ENCODE measurements at places on chromosomes 7 and 10. TPM values are rescaled to one million over a fixed set of nuclear protein-coding genes. Genes with fewer than 3 reads are reported as not detected.

- no peak for DNase-seq
Observed at GRCh38 chr10:34475786-34476185, 339.3 kb downstream of the PARD3 start.

Gene MBLAC1
- 0.55 TPM for polyA plus RNA-seq

DNA sequence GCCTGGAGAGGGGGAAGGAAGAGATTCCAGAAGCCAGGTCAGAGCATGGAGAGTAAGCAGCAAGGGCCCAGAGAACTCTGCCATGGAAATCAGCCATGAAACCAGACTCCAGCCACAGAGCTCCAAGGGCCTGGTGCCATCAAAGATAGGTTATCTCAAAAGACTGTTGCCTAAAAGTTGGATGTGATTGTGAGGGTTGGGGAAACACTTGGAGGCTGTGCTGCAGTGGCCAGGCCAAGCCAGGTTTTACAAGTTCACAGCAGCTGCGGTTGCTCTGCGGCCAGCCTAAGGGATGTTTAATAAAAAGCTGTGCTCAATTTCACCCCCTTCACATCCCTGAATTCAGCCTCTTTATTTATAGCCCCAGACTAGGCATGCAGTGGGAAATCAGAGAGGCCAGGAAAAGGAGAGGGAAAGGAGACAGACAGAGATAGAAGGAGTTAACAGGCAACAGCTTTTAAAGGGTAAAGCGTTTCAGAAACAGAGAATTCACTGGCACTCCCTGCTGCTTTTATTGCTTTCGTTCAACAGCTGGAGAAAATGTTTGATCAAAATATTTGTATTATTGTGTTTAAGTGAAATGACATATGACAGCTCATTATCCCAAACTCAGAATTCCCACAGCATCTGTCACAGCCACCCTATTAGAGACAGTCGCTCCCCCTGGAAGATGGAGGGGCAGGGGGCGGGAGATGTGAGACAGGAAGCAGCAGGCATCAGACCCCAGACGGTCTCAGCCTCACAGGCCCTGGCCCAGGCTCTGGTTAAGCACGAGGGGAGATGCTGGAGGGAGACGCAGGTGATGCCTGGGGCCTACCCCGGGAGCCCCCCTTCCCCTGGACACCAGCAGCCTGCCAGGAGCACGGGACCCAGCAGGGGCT, 140.1 kb downstream of the GLI3 start:
- DNase-seq: no peak

DNA sequence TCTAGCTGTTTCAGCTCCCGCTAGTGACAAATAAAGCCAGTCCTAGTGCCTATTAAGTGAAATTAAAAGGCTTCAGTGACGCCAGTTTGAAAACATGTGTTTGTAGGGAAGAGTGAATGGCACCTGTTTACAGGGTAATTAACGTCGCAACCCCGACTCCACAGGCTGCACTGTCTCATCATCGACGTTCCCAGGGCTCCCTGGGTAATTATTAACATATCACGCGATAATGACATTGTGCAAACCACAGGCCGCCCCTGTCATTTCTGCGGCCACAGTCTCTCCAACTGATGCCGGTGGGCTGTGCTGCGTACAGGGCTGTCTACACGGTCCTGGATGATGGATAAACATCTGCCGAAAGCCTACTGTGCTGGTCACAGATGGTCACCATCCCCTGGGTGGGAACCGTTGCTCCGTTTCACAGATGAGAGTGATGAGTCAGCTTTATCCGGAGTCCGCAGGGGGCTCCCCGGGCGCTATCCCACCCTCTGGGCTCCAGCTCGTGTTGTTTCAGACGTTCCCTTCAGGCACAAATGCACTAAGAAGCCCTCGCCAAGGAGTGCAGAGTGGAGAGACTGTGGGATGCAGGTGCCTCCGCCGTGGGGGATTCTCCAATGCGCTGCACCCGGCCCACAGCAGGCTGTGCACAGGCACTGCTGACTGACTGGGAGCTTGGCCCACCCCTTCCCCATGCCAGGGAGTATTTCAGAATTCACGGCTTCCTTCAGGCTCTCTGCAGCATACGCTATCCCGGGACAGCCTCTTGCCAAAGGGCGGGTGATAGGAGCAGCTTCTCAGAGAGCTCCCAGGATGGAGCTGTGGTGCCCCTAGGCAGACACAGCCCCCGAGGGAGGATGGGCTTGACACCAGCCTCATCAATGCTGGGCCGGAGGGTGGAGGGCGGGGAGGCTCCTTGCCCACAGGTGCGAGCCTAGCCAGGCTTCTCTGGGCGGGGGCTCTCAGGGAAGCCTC, 491.8 kb upstream of the FOXK1 start:
- no peak for DNase-seq

DNA sequence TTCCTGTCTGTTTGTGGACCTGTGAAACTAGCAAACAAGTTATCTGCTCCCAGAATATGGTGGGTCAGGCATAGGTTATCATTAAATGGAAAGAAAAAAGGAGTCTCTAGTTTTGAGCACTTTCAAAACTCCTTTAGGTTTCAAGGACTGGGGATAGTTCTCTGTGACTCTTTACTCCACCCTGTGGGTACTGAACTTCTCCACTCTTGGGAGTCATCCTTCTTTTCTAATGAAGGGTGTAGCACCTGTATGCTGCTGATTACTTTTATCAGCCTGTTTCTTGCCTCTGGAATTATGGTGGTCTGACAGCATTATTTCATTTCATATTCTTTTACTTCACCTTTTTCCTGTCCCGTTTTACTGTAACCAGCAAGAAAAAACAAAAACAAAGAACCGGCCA, 6.7 kb downstream of the GNAI1 start:
- DNase-seq: no peak

Gene GFRA1
- polyA plus RNA-seq: 7.5 TPM

DNA sequence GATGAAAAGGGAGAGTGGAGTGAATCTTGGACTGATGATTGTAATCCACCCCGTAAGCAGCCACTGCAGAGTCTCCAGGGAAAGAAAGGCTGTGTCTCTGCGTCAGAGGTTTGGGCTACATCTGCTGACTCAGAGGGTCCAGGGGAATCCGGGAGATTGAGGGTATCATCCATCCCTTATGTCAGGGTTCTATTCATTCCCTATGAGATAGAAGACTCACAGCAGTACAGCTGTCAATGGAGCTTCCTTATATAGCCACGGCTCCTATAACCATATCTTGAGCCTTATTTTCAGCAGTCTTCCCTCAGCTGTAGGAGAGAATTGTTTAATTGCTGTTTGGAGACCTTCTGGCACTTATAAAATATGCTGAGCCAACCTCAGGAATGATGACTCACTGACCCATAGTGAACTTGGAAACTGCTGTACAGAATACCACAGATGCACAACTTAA, 558.2 kb upstream of the PFKP start:
- no peak for DNase-seq

Gene MMD2
- polyA plus RNA-seq: not detected

Gene PDZD7
- polyA plus RNA-seq: 0.27 TPM

- no peak for DNase-seq
Observed at GRCh38 chr7:150323682-150324372, 482 bp upstream of the ACTR3C start.

- no peak for DNase-seq
Observed at GRCh38 chr7:22576612-22577469, 76.9 kb upstream of the STEAP1B start.

DNA sequence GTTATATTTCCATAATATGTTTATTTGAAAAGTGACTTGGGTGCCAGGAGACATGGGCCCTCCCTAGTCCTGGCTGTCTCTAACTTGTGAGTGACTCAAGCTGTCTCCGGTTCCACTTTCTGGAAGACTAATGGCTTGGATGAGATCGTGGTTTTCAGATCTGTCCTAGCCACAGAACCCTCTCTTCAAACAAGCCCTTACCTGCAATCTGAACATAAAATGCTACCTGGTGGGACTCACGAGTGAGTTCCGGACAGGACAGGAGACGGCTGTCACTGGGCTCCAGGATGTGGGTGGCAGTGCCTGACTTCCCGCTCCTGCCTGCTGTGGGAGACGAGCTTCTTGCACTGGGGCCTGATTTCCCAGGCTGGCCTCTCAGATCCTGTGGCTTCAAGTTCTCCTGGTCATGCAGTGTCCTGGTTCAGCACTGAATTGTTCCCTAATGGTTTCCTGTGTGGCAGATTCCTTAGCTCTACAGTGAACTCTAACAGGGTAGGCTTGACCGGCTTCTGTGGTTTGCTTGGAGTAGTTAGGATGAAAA, 26.0 kb upstream of the PFKFB3 start:
- DNase-seq: no peak

- DNase-seq: no peak
Observed at GRCh38 chr7:98338441-98338840, 57.0 kb downstream of the BRI3 start.

DNA sequence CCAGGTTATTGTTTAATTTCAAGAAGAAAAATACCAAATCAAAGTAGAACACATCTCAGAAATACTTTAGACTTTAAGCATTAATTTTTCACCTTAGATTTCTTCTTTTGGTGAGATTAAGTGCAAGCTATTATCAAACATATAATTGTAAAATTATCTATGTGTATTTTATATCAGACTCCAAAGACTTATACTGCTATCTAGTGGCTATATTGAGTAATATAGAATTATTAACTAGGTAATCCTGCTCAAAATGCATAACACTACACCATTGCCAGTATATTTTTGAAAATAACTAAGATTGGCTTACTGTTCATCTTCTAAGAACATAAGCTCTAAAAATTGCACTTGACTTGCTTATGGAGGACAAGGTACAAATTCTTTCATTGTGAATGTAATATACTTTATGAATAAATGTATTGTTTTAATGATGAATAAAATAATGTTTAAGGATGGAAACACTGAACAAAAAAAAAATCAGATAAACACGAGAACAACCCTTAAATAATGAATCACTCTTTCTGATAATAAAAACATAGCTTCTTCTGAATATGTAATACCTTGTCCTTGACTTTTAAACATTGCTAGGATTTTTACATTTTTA, 86.7 kb upstream of the GNAI1 start:
- DNase-seq: no peak
